ENCODE measurements at places on chromosomes 12 and 14.

DNA sequence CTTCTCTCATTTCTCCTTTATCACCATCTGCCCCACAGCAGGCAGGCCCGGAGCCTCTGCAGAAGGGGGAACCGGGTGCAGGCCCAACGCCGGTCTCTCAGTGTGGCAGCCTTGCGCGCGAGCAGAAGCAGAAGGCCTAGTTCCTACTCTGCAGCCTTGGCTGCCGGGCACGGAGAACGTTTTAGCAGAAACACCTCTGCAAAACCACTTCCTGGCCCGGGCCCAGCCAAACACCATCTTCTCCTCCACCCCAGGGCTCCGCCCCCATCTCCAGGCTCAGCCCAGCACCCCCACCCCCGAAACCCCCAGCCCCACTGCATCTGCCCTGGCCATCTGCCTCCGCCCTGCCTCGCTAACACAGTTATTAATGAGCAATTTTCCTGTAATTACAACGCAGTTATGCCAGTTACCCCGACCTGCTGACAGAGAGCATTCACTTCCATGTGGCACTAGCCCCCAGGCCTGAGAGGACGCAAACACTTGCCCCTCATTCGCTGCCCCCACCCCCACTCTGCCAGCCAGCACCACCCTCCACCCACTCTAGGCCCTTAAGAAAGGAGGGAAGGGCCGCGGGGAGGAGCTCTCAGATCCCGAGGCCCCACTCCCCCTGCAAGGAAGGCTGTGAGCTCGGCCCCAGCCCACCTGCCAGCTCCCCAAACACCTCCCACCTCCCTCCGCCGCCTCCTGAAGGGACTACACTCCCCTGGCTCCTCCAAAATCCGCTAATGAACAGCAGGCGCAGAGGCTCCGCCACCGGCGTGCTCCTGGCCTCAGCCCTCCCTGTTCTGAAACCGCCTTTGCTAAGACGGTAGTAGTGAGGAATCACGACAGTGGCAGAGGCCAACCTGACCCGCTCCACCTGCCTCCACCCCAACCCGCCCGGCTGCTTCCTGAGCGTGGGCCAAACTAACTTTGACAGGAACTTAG, 44.7 kb upstream of the FBRSL1 start:
- DNase-seq = peak; percentile 66

DNA sequence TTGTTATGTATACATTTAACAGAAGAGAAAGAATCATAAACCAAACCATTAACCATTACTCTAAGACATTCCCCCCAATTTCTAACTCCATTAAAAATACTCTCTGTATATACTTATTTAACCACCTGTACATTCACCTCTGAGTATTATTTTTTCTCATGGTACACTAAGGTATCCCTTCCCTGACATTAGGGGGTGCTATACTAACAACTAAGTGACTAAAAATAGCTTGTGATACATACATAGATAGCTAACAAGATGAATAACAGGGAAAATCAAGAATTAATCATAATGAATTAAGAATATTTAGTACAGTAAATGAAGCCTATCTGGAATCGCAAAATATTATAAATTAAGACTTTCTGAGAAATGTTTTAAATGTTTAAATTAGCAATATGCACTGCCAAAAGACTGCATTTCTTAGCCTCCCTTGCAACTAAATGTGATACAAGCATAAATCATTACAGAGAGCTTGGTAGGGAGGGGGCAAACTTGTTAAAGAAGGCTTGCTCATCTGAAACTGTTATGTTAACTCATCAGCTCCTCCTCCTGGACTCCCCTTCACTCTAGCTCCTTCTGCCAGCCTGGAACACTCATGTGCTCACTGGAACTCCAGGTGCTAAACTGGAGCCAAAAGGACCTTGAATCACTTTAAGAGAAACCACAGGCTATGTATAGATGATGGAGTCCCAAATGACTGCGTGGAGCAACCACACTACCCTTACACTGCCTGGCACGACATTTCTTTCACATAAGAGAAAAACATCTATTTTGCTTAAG, 14.9 kb downstream of the C2CD5 start:
- DNase-seq = no peak

DNA sequence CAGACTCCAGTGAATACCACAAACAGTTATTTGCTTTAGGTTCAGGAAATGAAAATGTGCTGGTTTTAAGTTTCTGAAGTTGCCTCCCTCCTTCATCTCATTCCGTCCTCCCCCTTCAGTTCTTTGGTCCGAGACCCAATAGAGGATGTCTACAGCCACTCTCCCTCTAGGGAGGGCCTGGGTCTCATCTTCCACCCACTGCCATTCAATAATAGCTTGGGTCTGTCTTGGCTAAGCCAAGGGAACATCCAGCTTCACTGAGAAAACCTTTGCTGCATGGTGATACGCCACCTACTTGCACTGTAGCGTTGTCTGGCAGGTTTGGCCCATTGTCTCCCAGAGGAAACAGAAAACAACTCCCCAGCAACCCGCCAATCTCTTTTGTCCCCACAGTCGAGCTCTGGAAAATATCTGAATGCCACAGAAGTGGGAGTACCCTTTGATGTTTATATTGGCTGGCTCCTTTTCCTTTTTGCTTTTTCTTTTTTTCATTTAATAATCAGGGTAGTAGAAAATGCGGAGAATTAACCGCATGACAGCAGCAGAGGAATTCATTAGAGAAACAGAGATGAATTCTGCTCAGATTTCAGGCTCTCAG, 380.1 kb downstream of the RAD51B start:
- DNase-seq = peak; percentile 39

- peak; percentile 88 for DNase-seq
These were observed 417.7 kb downstream of the ATP23 start for GRCh38 chr12:58359084-58359483.

GRCh38 chr14:104571246-104571645, 8.3 kb upstream of the C14orf180 start:
- no peak for DNase-seq

DNA sequence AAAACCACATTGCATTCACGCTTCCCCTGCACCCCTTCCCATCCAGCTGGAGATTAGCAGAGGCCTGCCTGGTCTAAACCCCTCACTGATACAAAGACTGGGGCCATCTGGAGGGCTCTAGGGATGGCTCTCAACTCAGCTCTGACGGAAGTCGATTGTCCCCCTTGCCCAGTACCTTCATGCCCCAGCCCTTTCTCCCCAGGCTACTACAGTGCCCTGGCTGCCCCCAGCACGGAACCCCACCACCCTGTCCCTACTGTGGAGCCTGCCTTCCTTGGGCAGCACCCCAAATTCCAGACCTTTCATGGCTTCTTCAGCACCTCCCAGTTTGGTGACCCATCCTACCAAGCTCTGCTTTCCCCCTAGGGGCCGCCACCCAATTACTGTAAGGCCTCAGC, 25.6 kb downstream of the ZFP36L1 start:
- no peak for DNase-seq

DNA sequence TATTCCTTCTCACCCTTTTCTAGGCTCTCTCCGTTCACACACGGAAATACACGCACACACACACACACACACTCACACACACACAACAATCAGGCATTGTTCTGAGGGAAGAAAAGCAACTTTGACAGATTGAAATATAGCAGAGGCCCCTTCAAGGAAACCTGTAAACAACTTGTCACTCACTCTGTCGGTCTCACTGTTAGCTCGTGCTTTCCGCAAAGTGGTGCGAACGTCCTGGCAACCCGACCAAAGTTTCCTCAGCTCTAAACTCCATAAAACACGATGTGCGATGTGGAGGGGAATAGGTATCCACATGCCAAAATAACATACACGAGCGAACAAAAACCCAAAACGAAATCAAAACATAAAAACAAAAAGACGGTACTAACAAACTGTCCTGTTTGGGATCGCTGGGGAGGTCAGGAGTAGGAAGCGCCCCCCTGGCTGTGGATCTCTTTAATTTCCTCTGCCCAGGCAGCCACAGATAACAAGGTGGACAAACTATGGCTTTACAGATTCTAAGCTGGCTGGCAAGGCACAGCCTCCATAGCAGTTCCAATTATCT, 822 bp upstream of the SOX5 start:
- DNase-seq = peak; percentile 48

GRCh38 chr12:103470664-103471063, 25.1 kb downstream of the C12orf42 start:
- no peak for DNase-seq

DNA sequence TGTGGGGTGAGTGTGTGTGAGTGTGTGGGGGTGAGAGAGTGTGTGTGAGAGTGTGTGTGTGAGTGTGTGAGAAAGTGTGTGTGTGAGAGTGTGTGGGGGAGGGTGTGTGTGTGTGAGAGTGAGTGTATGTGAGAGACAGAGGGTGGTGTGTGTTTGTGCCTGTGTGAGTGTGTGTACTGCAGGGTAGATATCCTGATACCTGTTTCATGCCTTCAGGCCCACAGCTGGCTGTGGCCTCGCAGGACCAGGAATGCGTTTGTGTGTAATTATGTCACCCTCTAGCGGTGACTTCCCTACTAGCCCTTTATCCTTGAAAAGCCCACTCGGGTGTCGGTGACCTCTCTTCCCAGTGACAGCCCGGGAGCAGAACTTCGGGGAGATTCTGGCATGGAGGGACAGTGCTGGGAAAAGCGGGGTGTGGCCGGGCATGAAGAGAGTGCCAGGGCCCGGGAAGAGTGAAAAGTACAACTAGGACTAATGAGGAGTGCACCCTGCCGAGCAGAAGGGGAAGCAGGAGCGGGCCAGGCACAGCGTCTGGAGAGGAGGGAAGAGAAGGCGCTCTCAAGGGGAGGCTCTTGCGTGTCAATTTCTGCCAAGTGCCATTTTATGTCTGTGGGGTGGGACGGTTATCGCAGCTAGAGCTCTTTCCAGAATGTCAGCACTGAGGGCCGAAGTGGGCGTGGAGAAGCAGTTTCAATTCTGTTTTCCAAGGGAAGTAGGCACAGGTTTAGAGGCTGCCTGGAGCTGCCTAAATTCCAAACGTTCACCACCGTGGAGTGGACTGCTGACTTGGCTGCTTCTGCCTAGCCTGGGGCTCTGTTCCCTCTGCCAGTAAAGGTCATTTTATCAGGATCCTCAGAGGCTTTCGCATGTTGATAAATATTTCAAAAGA, 11.0 kb upstream of the FBXL14 start:
- peak; percentile 80 for DNase-seq

DNA sequence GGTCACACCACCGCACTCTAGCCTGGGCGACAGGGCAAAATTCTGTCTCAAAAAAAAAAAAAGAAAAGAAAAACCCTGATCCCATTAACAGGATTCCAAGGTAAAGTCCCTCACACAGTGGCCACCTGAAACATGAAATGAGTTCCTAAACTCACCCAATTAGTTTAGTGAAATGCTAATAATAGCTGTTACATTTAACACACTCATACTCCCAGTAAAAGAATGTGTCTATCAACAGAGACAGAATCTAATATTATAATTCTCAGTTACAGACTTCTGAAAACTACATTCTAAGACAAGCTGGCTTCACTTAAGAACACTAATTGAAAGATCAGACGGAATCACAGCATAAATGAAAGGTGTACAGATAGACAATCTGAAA, 44.2 kb downstream of the DUSP16 start:
- DNase-seq = no peak

DNA sequence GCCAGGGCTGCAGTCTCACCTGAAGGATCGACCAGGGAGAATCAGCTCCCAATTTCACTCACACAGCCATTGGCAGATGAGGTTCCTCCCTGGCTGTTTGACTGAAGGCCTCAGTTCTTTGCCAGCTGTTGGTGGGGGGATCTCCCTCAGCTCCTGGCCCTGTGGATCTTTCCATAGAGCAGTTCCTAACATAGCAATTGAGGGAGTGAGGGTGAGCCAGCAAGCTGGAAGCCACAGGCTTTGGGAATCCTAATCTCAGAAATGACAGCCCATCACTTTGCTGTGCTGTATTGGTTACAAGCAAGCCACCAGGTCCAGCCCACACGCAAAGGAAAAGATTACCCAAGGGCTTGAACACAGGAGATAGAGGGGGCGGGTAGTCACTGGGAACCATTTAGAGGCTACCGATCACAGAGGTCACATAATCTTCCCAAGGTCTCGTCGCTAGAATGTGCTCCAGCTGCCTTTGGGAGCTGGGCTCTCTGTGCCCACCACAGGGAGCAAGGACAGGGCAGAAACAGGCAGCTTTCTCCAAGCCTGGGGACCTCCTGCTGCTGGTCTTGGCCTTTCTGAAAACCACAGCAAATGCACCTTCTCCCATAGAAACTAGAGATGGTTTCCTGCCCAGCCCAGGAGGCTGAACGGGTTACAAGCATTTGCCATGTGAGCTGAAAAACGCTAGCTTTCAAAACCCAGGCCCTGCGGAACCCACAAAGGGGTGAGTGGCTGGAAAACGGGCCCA, 4.6 kb upstream of the OTUB2 start:
- DNase-seq = no peak

GRCh38 chr12:116954710-116955381, 44.1 kb downstream of the FBXW8 start:
- DNase-seq = no peak

- no peak for DNase-seq
These were observed 10.2 kb downstream of the PPFIBP1 start for GRCh38 chr12:27534060-27534764.

- no peak for DNase-seq
These were observed 144.1 kb upstream of the AMIGO2 start for GRCh38 chr12:47223848-47224213.

GRCh38 chr14:53408175-53408879, 255.2 kb upstream of the DDHD1 start:
- no peak for DNase-seq

GRCh38 chr12:71007020-71007419, 86.5 kb upstream of the PTPRR start:
- no peak for DNase-seq

DNA sequence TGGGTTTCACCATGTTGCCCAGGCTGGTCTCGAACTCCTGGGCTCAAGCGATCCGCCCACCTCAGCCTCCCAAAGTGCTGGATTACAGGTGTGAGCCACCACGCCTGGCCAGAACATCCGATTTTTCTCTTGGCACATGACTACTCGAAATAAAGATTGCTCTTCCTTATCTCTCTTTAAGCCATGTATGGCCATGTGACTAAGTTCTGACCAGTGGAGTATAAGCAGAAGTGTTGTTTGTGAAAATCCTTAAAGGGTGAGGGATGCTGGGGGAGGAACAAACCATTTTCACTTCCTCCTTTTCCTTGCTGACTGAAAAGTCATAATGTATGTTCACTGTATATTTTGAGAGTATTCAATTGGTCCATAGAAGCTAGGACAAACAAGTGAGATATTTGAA, 50.7 kb upstream of the ATF7IP start:
- no peak for DNase-seq

DNA sequence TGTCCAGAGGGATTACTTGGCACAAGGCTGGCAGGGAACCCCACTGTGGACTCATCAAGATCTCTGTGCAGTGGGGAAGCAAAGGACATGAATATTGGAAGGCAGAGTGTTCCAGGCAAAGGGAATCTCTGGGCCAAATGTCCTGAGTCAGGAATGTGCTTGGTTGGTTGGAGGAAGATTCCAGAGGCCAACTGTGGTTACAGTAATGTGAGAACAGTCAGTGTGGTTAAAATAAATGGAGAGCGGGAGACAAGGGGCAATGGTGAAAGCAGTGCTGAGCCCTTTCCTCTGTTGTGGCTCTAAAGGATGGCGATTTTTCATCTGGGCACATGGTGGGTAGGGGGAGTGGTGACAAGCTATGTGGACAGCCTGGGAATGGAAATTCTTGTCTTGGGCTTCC, 948.2 kb downstream of the BCL11B start:
- no peak for DNase-seq

GRCh38 chr12:49698619-49699545, 8.3 kb downstream of the FMNL3 start:
- DNase-seq = peak; percentile 63

All from right hindlimb (tissue), 1 donor.